ENCODE measurements at places on chromosomes 12 and 14.

- DNase-seq = peak; percentile 15
Observed at GRCh38 chr12:54028314-54029201, at the start of gene HOXC6. TSS of gene HOXC6 (plus strand) at chr12:54028440. CDS start at chr12:54028522, 82 bp downstream.

DNA sequence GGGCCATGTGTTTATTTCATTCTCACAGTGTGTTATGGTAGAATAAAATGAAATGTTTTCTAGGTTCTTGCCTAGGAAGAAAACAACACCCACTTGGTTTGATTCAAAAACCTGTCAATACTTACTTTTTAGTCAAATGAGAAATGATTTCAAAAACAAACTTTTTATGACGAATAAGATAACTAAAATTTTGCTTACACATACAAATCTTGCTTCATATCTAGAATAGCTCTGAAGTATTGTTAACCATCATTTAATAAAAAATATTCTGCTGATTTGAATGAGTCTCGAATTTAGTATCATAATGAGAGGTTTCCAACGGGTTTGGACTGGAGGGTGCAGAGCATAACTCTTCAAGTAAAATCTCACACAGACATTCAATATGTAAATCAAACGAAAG is 23.2 kb downstream of the SLCO1C1 start:
- DNase-seq = no peak

GRCh38 chr12:92614001-92614400 is 88.8 kb upstream of the PLEKHG7 start:
- DNase-seq = no peak

- DNase-seq = no peak
Observed at GRCh38 chr12:89352242-89352491, 134 bp downstream of the DUSP6 start.

DNA sequence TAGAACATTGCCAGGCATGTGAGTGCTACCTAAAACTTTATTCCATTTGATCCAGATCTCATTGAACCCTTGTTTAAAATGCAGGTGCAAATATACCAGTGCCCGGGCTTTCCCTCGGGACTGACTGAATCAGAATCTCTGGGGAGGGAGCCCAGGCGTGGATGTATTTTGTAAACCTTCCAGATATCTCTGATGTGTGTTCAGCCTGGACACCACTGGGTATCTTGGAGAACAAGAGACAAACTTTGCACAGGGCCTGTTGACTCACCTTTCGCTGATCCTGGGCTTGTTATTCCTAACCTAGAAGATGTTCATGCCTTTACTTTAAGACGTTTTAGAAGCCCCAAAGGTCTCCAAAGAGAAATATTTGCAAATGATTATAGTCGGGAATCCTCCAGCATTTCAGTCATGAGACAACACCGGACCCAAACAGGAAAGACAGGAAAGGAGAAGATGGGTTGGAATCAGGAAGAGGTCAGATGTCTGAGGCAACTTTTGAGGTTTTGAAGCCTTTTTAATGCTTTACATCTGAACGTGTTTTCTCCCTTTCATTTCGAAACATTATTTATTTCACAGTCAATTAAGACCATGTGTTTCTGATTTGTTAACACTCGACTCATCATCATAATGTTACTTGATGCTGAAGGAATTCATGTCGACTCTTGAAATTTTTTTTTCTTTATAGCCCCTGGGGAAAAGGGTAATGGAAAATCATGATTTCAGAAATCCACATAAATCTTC is 118.6 kb downstream of the PLXNC1 start:
- DNase-seq = no peak

DNA sequence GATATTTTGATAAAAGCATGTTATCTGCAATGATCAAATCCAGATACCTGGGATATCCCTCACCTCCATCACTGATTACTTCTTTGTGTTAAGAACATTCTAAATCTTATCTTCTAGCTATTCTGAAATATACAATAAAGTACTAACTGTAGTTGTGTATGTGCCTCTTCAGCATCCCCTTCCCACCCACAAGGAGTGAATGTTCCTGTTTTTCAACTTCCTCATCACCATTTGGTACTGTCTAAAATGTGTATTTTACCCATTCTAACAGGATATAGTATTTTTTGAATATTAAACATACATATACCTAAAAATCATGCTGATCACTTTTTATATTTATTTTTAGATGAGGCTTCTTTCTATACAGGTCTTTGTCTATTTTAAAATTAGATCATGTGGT is 1252.6 kb downstream of the TMEM121 start:
- no peak for DNase-seq

DNA sequence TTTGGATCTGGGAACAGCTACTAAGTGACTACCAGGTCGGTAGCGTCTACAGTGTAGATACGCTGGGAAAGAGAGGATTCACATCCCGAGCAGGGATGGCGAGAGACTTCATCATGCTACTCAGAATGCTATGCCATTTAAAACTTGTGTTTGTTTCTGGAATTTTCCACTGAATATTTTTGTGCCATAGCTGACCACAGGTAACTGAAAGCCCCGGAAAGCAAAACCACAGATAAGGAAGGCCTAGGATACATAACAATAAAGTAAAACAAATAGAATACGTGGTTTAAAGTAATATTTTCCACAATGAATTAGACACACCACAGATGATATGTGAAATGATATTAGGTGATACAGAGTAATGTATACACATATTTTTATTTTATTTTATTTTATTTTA is 7.9 kb upstream of the HCAR1 start:
- no peak for DNase-seq

All from NCI-H446 treated with DMSO at 0.1 percent for 48 hours (cell line).